ENCODE measurements at places on chromosomes 12 and 14. TPM values are rescaled to one million over a fixed set of nuclear protein-coding genes. Genes with fewer than 3 reads are reported as not detected.

The TEAD4 gene
- total RNA-seq = 24.0 TPM

The RASSF9 gene
- total RNA-seq = 1.6 TPM

The CEBPE gene
- total RNA-seq = not detected

The WNT1 gene
- total RNA-seq = not detected

The ANO2 gene
- total RNA-seq = not detected

The PIGH gene
- total RNA-seq = 12.2 TPM

The CLEC14A gene
- total RNA-seq = 2.6 TPM

The CACNA1C gene
- total RNA-seq = 10.7 TPM

The SLCO1C1 gene
- under 0.01 TPM for total RNA-seq

The INHBC gene
- total RNA-seq = 0.09 TPM

The TSHR gene
- total RNA-seq = not detected

All from pericardium fibroblast (primary cell).